ENCODE measurements at places on chromosomes 5 and 9. TPM values are rescaled to one million over a fixed set of nuclear protein-coding genes. Genes with fewer than 3 reads are reported as not detected.

IFNA21 gene
- not detected for total RNA-seq

TLR4 gene
- total RNA-seq = 4.2 TPM

OR2V2 gene
- not detected for total RNA-seq

PCDHGA1 gene
- 0.19 TPM for total RNA-seq

CXCL14 gene
- total RNA-seq = 3.9 TPM
